ENCODE measurements at places on chromosomes 7 and 10.

DNA sequence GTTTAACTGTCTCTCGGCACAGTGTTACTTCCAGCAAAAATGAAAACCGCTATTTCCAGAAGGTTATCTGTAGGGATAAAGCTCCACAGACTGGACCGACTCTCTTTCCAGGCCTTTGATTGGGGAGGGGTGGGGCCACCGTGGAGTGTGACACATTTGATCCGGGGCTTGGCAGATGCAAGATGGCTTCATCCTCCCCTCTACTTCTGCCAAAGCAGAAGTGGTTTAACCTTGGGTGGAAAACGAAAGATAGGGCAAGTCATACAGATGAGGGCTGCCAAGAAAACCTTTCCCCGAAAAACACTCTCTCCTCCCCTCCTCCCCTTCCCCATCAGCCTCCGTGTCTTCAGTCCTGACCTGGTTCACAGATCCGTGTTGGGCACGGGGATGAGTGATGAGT, 139.7 kb upstream of the SH2B2 start:
- DNase-seq: no peak

- no peak for DNase-seq
Observed at GRCh38 chr7:87926581-87927461, 7.2 kb upstream of the ADAM22 start.

DNA sequence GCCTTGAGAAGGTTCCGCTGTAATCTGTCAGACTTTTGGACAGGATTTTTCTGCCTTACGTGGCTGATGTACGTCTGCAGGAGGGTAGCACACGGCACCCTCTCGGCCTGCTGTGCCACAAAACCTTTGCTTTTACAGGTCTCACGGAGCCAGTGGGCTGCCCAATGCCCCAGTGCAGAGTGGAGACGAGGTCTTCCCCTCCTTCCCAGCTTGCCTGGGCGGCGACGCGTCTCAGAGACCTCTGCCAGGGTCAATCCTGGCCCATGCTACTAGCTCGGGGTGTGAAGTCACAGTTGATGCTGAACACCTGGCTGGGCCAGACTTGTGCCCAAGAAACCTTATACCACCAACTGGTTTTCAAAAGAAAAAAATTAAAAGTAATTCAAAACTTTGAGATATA, 526.4 kb downstream of the DNAJB6 start:
- no peak for DNase-seq

DNA sequence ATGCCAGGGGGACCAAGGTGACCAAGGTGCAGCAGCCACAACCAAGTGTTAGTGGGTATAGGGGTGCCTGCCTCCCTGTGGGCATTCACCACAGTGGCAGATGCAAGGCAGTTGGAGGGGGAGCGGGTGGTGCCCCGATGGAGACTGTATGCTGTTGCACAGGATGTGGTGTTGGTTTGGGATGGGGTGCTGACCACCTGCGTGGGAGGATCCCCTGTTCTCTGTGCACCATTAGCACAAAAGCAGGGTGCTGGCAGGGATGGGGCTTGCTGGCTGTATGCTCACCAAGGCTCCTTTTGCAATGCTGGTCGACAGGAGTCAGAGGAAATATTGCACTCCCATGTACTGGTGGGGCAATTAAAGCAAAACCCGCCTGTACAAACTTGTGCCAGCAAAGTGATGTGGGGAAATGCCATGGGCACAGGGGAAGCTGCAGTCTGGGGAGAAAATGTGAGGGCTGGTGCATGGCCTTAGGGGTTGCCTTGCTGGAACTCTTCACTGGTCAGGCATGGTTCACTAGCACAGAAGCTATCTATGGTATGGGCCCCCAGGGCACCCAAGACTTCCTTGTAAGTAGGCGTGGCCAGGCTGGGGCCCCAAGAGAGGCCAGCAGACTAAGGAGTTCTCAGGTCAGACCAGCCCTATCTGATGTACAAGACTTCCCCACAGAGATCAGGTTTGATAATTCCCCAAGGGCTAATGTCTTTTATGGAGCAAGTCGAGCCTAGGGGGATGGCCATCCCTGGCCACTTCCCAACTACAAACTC, 51.9 kb upstream of the GNAT3 start:
- DNase-seq: no peak

DNA sequence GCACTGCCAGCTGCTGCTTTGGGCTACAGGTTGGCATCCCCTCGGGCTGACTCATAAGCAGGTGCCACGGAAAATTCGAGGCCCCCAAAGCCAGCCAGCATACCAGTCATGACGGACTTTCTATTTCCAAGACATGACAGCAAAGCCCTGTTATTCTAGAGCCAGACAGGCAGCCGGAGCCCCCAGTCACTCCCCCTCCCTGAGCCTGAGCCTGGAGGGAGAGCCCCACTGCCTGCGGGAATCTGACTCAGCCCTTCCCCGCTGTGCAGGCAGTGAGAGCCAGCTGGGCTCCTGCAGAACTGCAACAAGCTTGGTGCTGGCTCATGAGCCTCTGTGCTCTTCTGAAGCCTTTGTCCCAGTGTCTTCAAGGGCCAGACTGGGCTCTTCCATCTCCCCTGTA, 15.8 kb downstream of the BTBD16 start:
- DNase-seq: no peak

GRCh38 chr10:77386838-77387237, 250.8 kb downstream of the KCNMA1 start:
- DNase-seq: no peak

DNA sequence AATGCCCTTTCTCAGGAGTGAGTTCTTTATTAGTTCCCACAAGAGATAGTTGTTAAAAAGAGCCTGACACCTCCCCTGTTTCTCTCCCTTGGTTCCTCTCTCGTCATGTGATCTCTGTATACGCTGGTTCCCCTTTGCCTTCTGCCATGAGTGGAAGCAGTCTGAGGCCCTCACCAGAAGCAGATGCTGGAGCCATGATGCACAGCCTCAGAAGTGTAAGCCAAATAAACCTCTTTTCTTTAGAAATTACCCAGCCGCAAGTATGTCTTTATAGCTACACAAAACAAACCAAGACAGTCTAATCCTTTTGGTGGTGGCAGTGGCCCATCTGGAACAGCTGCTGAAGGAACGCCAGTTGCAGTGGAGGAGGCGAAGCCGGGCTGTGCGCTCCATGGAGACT, 9.3 kb downstream of the DNAJB9 start:
- no peak for DNase-seq

All from T-cell (primary cell).